ENCODE measurements at places on chromosomes 12 and 14. TPM values are rescaled to one million over a fixed set of nuclear protein-coding genes. Genes with fewer than 3 reads are reported as not detected.

- DNase-seq, result no peak
- no peak overlapping the region for H3K4me3 ChIP-seq
- peak overlapping the region; percentile 89 for H3K27ac ChIP-seq
- no peaks in the 10 kb centered on the region for H3K4me1 ChIP-seq
Measured at GRCh38 chr12:124371970-124372555, 77.2 kb downstream of the RFLNA start.

- no peaks in the 10 kb centered on the region for H3K36me3 ChIP-seq
- no peaks in the 10 kb centered on the region for H3K27me3 ChIP-seq
- H3K4me1 ChIP-seq, result peaks cover 73% of the 10 kb centered on the region
- no peak for DNase-seq
Measured at GRCh38 chr14:91009501-91010152, 50.8 kb downstream of the RPS6KA5 start.

DNA sequence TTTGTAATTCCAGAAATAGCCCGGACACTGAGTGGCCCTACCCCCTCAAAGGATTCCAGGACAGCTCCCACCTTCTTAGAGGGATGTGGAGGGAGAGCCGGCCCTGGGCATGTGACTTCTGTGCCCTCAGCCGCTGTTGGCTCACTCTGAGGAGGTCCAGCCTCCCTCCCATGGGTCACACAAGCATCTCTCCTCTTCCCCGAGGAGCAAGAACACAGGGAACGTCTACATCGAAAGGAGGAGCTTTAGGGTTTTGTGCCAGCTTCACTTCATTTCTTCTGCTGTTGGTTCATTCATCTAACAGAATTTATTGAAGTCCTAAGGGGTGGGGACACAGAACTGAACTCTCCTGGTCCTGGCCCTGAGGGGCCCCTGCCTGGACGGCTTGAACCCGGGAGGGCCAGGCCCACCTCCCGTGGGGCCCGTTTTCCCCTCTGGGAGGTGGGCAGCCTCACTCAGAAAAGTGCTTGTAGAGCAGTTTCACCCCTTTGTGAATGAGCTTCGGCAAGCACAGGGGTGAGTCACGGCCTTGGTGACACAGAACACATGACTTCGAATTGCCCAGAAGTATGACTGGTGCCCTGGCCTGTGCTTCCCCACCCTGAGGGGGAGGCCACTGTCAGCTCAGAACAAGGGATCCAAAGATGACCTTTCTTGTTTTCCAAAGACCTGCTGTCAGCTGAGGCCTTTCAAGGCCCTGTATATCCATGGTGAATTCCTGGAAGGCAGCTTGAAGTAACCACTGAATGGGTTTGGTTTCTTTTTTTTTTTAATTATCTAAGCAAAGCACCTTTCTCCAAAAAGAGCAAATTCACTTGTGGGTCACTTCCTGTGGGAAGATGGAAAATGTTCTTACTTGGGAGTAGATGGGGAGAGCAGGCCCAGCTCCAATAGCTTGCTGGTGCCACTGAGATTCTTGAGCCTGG lies 39.2 kb downstream of the NFKBIA start:
- DNase-seq, result peak; percentile 92
- H3K36me3 ChIP-seq, result no peaks in the 10 kb centered on the region
- H3K27me3 ChIP-seq, result no peaks in the 10 kb centered on the region
- peaks cover 42% of the 10 kb centered on the region for H3K4me1 ChIP-seq
- H3K27ac ChIP-seq, result peak overlapping the region; percentile 72

DNA sequence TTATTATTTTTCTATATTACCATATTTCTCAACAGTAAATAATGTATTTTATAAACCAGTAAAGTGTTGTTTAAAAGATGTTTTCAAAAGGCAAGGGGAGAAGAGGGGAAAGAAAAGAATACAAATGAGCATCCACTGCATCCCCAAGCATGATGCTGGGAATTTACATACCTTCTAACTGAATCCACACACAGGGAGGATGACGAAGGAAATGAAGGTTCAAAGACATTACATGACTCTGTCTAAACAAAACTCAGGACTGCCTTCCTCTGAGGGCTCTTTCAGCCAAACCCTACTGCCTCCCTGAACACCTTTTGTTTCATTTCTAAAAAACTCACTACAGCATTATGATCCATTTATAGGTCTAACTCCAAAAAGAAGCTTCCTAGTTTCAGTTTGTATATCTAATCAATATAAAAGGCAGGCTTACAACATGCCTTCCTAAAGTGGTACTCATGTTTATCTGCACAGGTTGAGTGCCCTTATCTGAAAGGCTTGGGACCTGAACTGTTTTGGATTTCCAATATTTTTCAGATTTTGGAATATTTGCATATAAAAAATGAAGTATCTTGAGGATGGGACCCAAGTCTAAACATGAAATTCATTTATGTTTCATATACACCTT lies 30.3 kb downstream of the DICER1 start:
- H3K27me3 ChIP-seq, result no peaks in the 10 kb centered on the region
- H3K4me1 ChIP-seq, result peaks cover 2% of the 10 kb centered on the region
- no peak overlapping the region for H3K4me3 ChIP-seq
- peaks cover 15% of the 10 kb centered on the region for H3K36me3 ChIP-seq
- H3K27ac ChIP-seq, result no peak overlapping the region

- no peaks in the 10 kb centered on the region for H3K36me3 ChIP-seq
- H3K4me1 ChIP-seq, result peaks cover 19% of the 10 kb centered on the region
- no peak for DNase-seq
- H3K4me3 ChIP-seq, result no peak overlapping the region
- no peak overlapping the region for H3K27ac ChIP-seq
Measured at GRCh38 chr12:89166525-89166934, 185.8 kb downstream of the DUSP6 start.

DNA sequence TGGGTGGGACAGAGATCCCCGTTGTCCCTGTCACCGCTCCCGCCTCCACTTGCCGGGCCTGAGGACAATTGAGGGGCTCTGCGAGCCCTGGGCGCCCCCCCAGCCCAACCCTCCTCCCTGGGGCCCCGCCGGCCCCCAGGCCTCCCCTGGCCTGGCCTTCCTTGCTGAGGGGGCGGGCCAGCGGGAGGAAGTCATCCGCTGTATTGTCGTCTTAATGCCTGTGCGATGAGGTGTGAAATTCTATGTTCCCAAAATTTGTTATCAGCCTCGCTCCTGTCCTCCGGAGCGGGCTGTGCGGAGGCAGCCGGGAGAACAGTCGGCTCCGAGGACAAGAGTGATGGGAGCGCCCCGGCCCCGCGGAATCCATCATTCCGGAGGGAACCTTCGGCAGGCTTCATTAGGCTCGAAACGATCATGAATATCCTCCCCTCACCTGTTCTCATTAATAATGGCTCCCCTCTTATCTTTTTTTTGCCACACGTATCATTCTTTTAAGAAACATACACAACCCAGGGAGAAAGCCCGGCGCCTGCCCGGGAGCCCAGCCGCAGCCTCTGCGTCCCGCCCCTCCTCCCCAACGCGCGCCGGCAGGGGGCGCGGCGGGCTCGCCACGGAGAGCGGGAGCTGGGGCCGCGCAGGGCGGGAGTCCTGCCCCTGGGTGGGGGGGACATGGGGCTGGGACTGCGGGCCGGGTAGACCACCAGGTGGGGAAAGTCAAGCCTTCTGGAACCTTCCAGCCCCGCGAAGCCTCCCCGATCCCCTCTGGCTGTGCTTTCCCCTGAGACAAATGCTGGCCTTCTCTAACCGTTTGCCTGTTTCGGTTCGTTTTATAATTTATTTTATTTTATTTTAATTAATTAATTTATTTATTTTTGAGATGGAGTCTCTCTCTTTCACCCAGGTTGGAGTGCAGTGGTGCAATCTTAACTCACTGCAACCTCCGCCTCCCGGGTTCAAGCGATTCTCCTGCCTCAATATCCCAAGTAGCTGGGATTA lies 17.1 kb upstream of the DLK1 start:
- H3K4me1 ChIP-seq, result no peaks in the 10 kb centered on the region
- H3K4me3 ChIP-seq, result peak overlapping the region; percentile 0
- peak overlapping the region; percentile 78 for H3K27ac ChIP-seq
- no peaks in the 10 kb centered on the region for H3K27me3 ChIP-seq
- no peaks in the 10 kb centered on the region for H3K36me3 ChIP-seq

DNA sequence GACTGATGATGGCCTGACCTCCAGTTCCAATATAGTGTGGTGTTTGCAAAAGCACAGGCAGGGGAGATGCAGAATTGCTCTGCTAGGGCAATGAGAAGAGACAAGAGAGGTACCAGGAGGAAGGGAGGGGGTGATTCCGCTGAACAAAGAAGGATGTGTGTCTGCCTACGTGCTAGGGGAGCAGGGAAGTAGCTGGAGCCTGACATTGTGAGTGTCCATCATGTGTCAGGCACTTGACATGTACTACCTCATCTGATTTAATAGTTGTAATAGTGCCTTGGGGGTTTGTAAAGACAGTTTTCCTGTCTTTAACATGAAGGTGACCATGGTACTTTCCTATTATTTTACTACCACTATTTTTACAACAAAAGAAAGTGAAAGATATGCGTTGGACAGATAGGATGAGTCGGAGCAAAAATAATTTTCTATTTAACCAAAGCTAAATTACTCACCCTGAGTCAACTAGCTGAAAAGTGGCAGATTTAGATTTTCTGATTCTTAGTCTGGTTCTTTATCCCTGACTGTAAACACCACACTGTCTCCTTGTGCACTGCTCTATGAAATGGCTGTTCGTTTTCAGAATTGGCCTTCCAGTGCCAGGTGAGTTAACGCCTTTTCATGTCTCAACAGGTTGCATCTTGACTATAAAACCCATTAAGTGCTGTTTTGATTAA lies 33.7 kb upstream of the TEAD4 start:
- no peak for DNase-seq
- peaks cover 11% of the 10 kb centered on the region for H3K36me3 ChIP-seq
- no peaks in the 10 kb centered on the region for H3K4me1 ChIP-seq
- H3K27me3 ChIP-seq, result no peaks in the 10 kb centered on the region

- H3K4me1 ChIP-seq, result no peaks in the 10 kb centered on the region
- no peaks in the 10 kb centered on the region for H3K36me3 ChIP-seq
Measured at GRCh38 chr14:47978871-47979270, 303.5 kb upstream of the MDGA2 start.

GRCh38 chr14:101365329-101366158 lies 195.8 kb upstream of the DIO3 start:
- peaks cover 52% of the 10 kb centered on the region for H3K4me1 ChIP-seq
- no peaks in the 10 kb centered on the region for H3K27me3 ChIP-seq
- peak; percentile 83 for DNase-seq

DNA sequence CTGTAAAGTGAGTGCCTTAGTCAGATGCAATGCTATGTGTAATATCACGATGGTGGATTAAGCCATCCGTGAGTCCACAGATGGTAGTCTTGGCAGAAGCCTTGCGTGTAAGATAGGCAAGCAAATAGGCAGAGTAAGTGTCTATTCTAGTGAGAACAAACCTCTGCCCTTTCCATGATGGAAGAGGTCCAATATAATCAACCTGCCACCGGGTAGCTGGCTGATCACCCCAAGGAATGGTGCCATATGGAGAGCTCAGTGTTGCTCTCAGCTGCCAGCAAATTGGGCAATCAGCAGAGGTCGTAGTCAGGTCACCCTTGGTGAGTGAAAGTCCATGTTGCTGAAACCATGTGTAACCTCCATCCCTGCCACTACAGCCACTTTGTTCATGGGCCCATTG lies 371.2 kb upstream of the LRFN5 start:
- H3K4me1 ChIP-seq, result no peaks in the 10 kb centered on the region
- H3K36me3 ChIP-seq, result no peaks in the 10 kb centered on the region
- no peak overlapping the region for H3K4me3 ChIP-seq
- DNase-seq, result no peak
- no peak overlapping the region for H3K27ac ChIP-seq
- H3K27me3 ChIP-seq, result no peaks in the 10 kb centered on the region

GRCh38 chr14:76564471-76565422 lies 188.8 kb downstream of the ESRRB start:
- no peaks in the 10 kb centered on the region for H3K4me1 ChIP-seq
- DNase-seq, result no peak
- no peak overlapping the region for H3K27ac ChIP-seq
- no peaks in the 10 kb centered on the region for H3K27me3 ChIP-seq
- no peak overlapping the region for H3K4me3 ChIP-seq
- H3K36me3 ChIP-seq, result no peaks in the 10 kb centered on the region

DNA sequence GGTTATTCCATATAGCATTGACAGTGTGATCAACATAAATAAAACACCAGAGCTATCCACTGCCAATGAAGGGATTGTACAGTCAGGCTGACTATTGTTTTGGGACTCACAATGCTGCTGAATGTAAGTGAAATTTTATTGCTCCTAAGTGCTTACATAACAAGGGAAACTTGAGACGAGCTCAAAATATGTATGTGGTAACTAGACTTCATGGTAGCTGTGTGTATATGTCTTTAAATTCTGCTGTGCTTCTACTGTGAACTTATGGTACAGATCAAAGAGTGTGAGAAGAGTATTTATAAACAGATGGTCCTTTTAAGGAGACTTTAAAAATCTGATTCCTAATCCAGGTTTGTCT lies 6.9 kb downstream of the FLRT2 start:
- no peak overlapping the region for H3K4me3 ChIP-seq
- no peaks in the 10 kb centered on the region for H3K36me3 ChIP-seq
- peaks cover 32% of the 10 kb centered on the region for H3K4me1 ChIP-seq
- no peak for DNase-seq
- H3K27me3 ChIP-seq, result no peaks in the 10 kb centered on the region
- no peak overlapping the region for H3K27ac ChIP-seq

GRCh38 chr12:68915055-68915454 lies 17.9 kb downstream of the CPM start:
- no peaks in the 10 kb centered on the region for H3K27me3 ChIP-seq
- H3K36me3 ChIP-seq, result no peaks in the 10 kb centered on the region
- no peaks in the 10 kb centered on the region for H3K4me1 ChIP-seq
- DNase-seq, result no peak
- no peak overlapping the region for H3K27ac ChIP-seq
- H3K4me3 ChIP-seq, result no peak overlapping the region

GRCh38 chr14:23183479-23183878 lies at the start of gene SLC7A8:
TSS of gene SLC7A8 (minus strand) at chr14:23183660. CDS start at chr14:23182914, 746 bp downstream.
- H3K36me3 ChIP-seq, result no peaks in the 10 kb centered on the region
- H3K27me3 ChIP-seq, result peaks cover 18% of the 10 kb centered on the region
- H3K27ac ChIP-seq, result peak within 1 kb of the TSS; percentile 42
- H3K4me3 ChIP-seq, result peak within 1 kb of the TSS; percentile 50
- peak; percentile 82 for DNase-seq
- no peaks in the 10 kb centered on the region for H3K4me1 ChIP-seq

DNA sequence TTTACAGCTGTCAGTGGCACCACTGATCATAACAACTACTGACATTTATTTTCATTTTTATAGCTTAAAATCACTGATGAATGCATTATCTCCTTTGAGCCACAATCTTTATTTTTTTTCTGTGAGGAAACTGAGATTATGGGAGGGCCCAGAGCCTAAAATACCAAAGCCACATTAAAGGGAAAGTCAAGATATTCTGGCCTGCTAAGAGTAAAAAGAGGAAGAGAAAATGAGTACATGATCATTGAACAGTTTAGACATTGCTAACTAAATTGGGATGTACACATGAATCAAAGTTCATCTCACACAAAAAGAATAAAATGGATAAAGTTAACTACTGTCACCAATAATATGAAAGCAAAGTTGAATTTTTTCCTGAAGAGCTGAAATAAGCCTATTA lies 170.5 kb upstream of the GARIN2 start:
- no peaks in the 10 kb centered on the region for H3K4me1 ChIP-seq
- no peaks in the 10 kb centered on the region for H3K27me3 ChIP-seq
- no peak overlapping the region for H3K27ac ChIP-seq

The ARHGEF25 gene
- 140 TPM for total RNA-seq

The OR4N5 gene
- not detected for total RNA-seq

The CLEC1A gene
- total RNA-seq, result 1.9 TPM

The MYL2 gene
- total RNA-seq, result not detected

The OAS3 gene
- total RNA-seq, result 8.9 TPM
